ENCODE measurements at places on chromosomes 2 and 18. TPM values are rescaled to one million over a fixed set of nuclear protein-coding genes. Genes with fewer than 3 reads are reported as not detected.

Gene SLC14A1
- total RNA-seq, result not detected

Gene FAM110C
- total RNA-seq, result 21.4 TPM

Gene GYPC
- 7.7 TPM for total RNA-seq

Gene HS1BP3
- total RNA-seq, result 38.1 TPM

Gene CYP1B1
- 19.5 TPM for total RNA-seq

Gene CELF4
- total RNA-seq, result not detected

Gene ALK
- total RNA-seq, result not detected

Gene RAB27B
- 33.5 TPM for total RNA-seq

Gene KYNU
- 41.1 TPM for total RNA-seq

Gene GALM
- 3.6 TPM for total RNA-seq

Gene FBXO11
- total RNA-seq, result 41.1 TPM

Gene ASB18
- not detected for total RNA-seq

Gene TMEM169
- total RNA-seq, result 0.72 TPM

Measured in tracheal epithelial cell (primary cell).